ENCODE measurements at places on chromosomes 7 and 10. TPM values are rescaled to one million over a fixed set of nuclear protein-coding genes. Genes with fewer than 3 reads are reported as not detected.

GRCh38 chr7:137003566-137003965 lies 135.1 kb downstream of the CHRM2 start:
- H3K36me3 ChIP-seq: no peaks in the 10 kb centered on the region
- no peak overlapping the region for H3K27ac ChIP-seq
- no peaks in the 10 kb centered on the region for H3K4me1 ChIP-seq

Gene HOGA1
- 4.6 TPM for total RNA-seq

GRCh38 chr7:131124867-131125266 lies 202.8 kb upstream of the MKLN1 start:
- H3K27ac ChIP-seq: no peak overlapping the region
- no peak overlapping the region for H3K4me3 ChIP-seq
- H3K4me1 ChIP-seq: no peaks in the 10 kb centered on the region

GRCh38 chr10:99873846-99874245 lies 91.4 kb downstream of the ABCC2 start:
- H3K36me3 ChIP-seq: peaks cover 4% of the 10 kb centered on the region
- H3K4me1 ChIP-seq: no peaks in the 10 kb centered on the region
- H3K4me3 ChIP-seq: no peak overlapping the region
- DNase-seq: no peak
- H3K27me3 ChIP-seq: no peaks in the 10 kb centered on the region
- H3K27ac ChIP-seq: no peak overlapping the region

DNA sequence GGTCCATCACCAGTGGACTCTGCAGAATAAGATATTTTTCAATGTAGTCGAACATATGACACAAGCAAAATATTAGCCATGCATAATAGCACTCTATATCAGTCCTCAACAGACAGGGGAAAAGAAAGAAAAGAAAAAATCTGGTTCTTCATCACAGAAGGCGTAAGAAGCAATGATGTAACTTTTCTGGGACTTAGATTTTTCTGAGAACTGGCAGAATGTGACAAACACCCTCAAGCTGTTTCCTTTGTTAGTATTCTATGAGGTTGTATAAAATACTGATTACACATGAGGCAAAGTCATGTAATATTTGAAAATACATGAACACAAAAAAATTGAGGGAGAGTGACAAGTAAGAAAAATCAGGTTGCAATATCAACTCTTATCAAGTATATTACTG lies 84.9 kb downstream of the CNOT4 start:
- H3K27me3 ChIP-seq: no peaks in the 10 kb centered on the region
- no peak for DNase-seq
- no peak overlapping the region for H3K4me3 ChIP-seq

DNA sequence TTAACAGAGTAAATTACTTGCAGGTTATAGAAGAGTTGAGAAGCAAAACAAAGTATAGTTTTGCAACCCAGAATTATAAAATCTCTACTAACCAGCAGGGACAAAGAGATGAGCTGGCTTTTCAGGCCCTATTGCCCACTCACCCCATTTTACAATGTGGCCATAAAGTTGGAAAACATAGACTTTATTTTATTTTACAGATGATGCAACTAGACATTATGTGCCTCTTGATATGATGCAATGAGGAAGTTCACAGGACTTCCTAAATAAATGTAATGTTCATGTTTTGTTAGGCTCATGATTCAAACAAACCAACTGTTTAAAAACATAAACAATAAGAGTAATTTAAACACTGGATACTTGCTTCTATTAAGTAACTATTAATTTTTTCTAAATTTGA lies 141.1 kb upstream of the WNT16 start:
- H3K27ac ChIP-seq: no peak overlapping the region
- no peaks in the 10 kb centered on the region for H3K36me3 ChIP-seq
- H3K4me3 ChIP-seq: no peak overlapping the region
- DNase-seq: no peak
- peaks cover 2% of the 10 kb centered on the region for H3K4me1 ChIP-seq

GRCh38 chr7:152583006-152583405 lies 92.9 kb downstream of the XRCC2 start:
- no peaks in the 10 kb centered on the region for H3K4me1 ChIP-seq
- H3K4me3 ChIP-seq: no peak overlapping the region
- no peaks in the 10 kb centered on the region for H3K36me3 ChIP-seq
- DNase-seq: no peak

- no peak overlapping the region for H3K4me3 ChIP-seq
- H3K36me3 ChIP-seq: no peaks in the 10 kb centered on the region
- no peak for DNase-seq
- no peaks in the 10 kb centered on the region for H3K27me3 ChIP-seq
- no peaks in the 10 kb centered on the region for H3K4me1 ChIP-seq
- H3K27ac ChIP-seq: no peak overlapping the region
Measured at GRCh38 chr7:33076737-33077136, 14.2 kb upstream of the NT5C3A start.

DNA sequence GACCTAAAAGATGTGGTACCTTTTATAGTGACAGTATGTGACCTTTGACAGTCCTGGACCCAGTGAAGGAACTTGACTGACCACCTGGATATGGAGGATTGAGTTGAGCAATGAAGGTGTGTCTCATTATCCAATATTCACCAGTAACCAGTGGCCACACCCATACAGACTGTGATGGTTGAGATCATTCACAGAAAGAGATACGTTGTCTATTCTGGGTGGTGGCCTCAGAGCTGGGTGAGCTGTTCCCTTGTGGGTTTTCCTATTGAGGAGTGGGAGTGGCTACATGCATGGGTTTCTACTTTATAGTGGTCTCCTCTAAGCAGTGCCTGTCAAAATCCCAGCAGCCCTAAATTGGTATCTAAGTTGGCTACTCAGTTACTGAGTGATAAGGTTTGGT lies 507.4 kb downstream of the SORCS3 start:
- H3K4me3 ChIP-seq: no peak overlapping the region
- DNase-seq: no peak
- H3K4me1 ChIP-seq: no peaks in the 10 kb centered on the region
- H3K27me3 ChIP-seq: no peaks in the 10 kb centered on the region

DNA sequence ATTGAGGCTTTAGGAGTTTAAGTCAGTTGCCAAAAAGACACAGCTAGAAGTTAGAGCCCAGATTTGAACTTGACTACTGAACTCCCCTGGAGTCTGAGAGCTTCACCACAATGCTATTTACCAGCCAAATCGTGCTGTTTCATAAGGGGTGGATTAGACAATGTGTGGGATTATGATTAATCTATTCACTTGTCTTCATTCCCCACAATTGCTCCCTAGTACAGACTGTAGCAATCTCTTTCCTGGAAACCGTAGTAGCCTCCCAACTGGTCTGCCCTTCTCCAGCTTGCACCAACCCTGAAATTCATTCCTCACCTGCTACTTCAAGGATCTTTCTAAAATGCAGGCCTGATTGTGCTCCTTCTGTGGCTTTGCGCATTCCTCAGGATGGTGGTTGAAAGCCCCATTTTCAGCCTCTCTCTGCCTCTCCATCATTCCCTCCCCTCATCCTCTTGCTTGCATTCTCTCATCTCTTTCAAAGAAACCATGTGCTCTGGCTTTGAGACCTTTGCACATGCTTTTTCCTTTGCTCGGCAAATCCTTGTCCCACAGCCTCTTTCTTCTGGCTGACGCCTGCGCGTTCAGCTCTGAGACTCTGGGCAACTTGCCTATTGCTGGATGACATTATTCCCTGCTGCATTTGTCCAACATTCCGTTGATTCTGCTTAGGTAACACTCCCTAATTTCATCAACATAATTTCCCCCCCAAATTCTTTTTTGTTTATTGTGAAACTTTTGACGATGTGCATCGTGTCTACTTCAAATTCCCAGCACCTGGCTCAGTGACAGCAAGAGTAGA lies 145.1 kb downstream of the ADRA2A start:
- H3K27me3 ChIP-seq: no peaks in the 10 kb centered on the region
- no peaks in the 10 kb centered on the region for H3K36me3 ChIP-seq
- H3K4me3 ChIP-seq: no peak overlapping the region
- no peak for DNase-seq

- no peak for DNase-seq
- H3K4me1 ChIP-seq: no peaks in the 10 kb centered on the region
- peaks cover 1% of the 10 kb centered on the region for H3K27me3 ChIP-seq
Measured at GRCh38 chr10:25232204-25232603, 57.4 kb downstream of the GPR158 start.

DNA sequence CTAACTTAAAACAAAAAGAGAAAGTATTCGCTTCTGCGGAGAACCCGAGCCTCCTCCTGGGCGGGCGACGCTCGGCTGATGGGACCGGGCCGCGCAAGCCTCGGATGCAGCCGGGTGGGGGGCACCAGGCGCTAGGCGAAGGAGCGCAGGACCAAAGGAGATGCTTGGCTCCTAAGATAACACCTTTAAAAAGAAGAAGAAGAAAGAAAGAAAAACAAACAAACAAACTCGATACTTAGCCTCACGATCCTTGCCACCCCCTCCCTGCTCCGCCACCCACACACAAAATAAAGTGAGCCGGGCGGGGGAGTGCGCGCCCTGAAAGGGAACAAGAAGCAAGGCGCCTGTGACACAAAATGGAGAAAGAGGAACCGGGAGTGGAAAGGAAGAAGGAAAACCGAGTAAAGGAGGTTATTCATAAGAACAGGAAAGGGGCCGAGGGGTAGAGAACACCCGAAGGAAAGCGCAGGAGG lies 34.0 kb upstream of the EBLN1 start:
- no peaks in the 10 kb centered on the region for H3K36me3 ChIP-seq
- no peaks in the 10 kb centered on the region for H3K4me1 ChIP-seq
- peak overlapping the region; percentile 93 for H3K27ac ChIP-seq
- H3K27me3 ChIP-seq: no peaks in the 10 kb centered on the region
- peak; percentile 81 for DNase-seq

Gene LLCFC1
- not detected for total RNA-seq

DNA sequence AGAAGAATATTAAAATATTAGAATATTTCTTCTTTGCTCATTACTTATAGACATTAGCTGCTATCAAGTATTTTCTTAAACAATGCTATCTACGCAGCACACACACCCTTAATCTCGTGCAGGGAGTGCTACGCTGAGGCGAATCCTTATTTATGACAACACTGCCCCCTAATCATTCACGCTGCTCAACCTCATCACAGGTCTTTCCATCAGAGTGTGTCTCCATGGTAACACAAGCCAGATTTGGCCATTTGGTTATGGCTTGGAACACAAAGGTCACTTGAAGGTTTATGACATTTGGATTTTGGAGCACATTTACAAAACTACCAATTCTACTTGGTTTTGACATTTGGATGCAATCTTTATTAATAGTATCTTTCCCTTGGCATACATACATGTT lies 45.4 kb upstream of the MYO3A start:
- no peaks in the 10 kb centered on the region for H3K4me1 ChIP-seq
- no peak overlapping the region for H3K4me3 ChIP-seq
- no peaks in the 10 kb centered on the region for H3K36me3 ChIP-seq
- no peak for DNase-seq
- H3K27ac ChIP-seq: no peak overlapping the region

DNA sequence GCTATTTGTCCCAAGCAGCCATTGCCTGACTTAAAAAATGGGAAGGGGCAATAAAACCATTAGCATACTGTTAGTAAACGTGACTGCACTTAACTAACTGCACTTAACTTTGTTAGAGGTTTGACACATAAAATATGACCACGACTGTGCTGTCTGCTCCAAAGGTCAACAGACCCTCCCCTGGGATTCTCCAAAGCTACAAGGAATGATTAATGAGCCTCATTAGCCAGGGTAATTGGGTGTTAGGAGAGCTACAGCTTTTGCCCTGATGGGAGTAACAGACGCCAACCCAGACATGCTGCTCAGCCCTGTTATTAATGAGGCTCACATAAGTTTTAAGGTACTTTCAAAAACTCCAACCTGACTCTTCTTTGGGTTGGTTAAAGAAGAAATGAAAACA lies 129.4 kb upstream of the PLPP4 start:
- H3K27me3 ChIP-seq: no peaks in the 10 kb centered on the region
- no peaks in the 10 kb centered on the region for H3K36me3 ChIP-seq

- H3K4me1 ChIP-seq: no peaks in the 10 kb centered on the region
- H3K27ac ChIP-seq: no peak overlapping the region
- no peak overlapping the region for H3K4me3 ChIP-seq
- H3K27me3 ChIP-seq: no peaks in the 10 kb centered on the region
- no peak for DNase-seq
Measured at GRCh38 chr10:31581741-31582323, 262.8 kb downstream of the ZEB1 start.

DNA sequence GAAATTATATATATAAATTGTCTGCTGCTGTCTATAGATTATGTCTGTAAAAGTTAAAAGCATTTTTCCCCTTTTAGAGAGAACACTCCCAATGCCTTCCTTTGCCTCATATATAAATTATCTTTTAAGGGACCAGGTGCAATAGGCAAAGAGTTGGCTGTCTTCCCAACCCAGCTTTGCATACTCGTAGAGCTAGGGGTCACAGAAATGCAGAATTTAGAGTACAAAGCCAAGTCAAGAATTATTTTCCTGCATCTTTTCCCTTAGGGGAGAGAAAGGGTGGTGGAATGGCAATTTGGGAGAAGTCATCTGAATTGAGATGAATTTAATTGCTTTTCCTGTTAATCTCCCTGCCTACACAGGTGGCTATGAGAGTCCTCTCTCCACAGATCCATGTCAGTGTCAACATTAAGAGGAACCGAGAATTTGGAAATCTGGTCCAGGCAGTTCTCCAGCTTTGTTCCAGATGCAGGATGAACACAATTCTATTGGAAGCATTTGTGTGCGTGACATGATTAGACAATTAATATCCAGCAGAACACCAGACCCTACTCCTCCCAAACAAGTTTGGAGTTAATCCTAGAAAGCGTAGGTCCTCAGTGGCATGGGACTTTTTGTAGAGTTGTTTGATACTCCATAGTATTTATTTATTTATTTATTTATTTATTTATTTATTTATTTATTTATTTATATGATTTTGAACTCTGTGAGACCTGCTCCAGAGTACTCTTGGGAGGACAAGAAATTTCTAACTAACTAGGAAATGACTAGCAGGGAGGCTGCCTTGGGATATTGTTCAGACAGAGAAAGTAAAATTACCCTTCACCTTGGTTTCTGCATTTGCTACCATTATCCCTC lies 80.3 kb upstream of the SKAP2 start:
- no peak overlapping the region for H3K4me3 ChIP-seq
- no peak for DNase-seq
- H3K4me1 ChIP-seq: no peaks in the 10 kb centered on the region
- no peaks in the 10 kb centered on the region for H3K27me3 ChIP-seq
- H3K27ac ChIP-seq: no peak overlapping the region

DNA sequence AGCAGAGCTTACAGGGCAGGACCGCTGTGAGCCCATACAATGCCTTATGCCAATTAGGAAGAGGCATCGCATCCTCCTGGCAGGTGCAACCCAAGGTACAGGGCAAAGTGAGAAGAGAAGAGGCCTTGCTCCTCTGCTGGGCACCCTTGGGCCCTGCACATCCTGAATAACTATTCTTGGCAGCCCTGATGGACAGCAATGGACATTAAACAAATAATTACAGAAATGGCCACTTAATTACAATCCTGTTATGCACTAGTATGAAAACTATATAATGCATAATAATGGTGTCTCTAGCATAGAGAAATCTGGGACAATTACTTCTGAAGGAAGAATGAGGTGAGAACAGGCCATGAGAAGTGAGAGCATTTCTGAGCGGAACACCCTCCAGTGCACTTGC lies 83.5 kb downstream of the PLPP4 start:
- H3K36me3 ChIP-seq: no peaks in the 10 kb centered on the region
- H3K4me1 ChIP-seq: no peaks in the 10 kb centered on the region
- no peaks in the 10 kb centered on the region for H3K27me3 ChIP-seq
- no peak overlapping the region for H3K4me3 ChIP-seq

GRCh38 chr10:44030132-44030531 lies 354.8 kb downstream of the CXCL12 start:
- no peaks in the 10 kb centered on the region for H3K36me3 ChIP-seq
- H3K27me3 ChIP-seq: no peaks in the 10 kb centered on the region
- DNase-seq: no peak
- peaks cover 2% of the 10 kb centered on the region for H3K4me1 ChIP-seq
- H3K4me3 ChIP-seq: no peak overlapping the region

- H3K36me3 ChIP-seq: no peaks in the 10 kb centered on the region
- no peak overlapping the region for H3K4me3 ChIP-seq
- H3K27me3 ChIP-seq: no peaks in the 10 kb centered on the region
- H3K27ac ChIP-seq: no peak overlapping the region
Measured at GRCh38 chr7:110612680-110613079, 478.2 kb upstream of the LRRN3 start.

Data from aorta (tissue), 5 donors.